ENCODE measurements at places on chromosomes 12 and 14.

DNA sequence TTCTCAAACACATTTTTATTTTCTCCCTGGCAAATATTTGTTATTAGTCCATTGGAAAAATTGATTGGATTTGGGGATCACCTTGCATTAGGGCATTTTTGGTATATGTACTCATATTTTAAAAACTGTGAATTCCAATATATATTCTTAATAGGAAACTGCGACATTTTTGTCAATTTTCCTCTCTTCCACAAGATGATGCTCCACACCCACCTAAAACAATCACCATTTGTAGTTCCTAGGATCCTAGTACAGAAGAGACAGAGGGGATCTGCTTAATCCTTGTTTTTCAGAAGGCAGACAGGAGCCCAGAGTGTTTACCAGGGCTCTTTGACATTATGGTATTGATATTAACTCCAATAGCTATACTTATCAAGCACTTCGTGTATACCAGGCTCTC lies 22.8 kb upstream of the OASL start:
- no peak for DNase-seq

- DNase-seq, result no peak
These were observed 266.9 kb downstream of the RASSF9 start for GRCh38 chr12:85569261-85569660.

- DNase-seq, result no peak
These were observed 9.7 kb downstream of the MPHOSPH9 start for GRCh38 chr12:123223241-123223668.

- no peak for DNase-seq
These were observed 211.6 kb downstream of the FBXL14 start for GRCh38 chr12:1382826-1383225.

GRCh38 chr12:102202556-102202955 lies 4.9 kb upstream of the PMCH start:
- no peak for DNase-seq

- no peak for DNase-seq
These were observed 26.9 kb upstream of the PTGDR start for GRCh38 chr14:52240623-52241022.

DNA sequence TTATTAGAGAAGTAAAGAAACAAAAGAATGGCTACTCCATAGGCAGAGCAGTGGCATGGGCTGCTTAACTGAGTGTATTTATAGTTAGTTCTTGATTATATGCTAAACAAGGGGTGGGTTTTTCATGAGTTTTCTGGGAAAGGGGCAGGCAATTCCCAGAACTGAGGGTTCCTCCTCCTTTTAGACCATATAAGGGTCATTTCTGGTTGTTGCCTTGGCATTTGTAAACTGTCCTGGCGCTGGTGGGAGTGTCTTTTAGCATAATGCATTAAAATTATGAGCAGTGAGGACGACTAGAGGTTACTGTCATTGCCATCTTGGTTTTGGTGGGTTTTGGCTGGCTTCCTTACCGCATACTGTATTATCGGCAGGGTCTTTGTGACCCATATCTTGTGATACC lies 40.1 kb downstream of the CCDC60 start:
- no peak for DNase-seq

DNA sequence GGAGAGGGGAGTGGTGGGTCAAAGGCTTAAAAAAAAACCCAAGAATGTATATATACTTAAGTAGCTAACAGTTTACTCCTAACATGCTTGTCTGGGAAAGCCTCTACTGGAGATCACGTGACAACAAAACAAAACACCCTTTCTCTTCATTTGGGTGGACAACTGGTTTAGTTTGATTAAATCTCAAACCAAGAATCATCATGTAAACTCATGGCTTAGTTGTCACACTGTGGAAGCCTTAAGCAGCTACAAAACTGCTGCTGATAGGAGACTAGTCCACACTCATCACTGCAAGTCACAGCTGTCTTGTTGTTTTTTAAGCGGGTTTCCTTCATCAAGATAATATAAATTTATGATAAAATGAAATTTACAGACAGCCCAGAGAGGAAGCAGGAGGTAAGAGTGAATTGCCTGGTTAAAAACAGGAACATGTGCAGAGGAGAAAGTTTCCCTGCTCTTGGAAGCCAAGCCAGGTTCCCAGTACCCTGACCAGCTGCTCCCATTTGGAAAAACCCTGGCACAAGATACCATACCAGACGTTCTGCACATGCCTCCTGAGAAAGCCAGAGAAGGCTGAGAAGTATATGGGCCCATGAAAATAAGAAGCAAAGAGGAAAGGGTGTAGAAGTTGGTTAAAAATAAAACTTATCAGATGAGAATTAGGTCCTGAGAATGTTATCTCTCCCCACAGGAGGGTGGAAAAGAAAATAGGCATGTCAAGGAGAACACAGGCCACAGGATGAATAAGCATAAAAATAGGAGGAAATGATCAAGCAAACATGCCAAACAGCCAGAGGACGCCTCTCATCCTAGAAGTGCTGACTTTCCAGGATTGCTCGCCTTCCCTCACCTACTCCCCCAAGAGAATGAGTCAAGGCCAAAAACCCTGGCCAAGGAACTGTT lies 34.0 kb downstream of the EGLN3 start:
- no peak for DNase-seq

GRCh38 chr12:45938566-45938965 lies 51.8 kb downstream of the SCAF11 start:
- no peak for DNase-seq

- DNase-seq, result no peak
These were observed 458.8 kb downstream of the GLT1D1 start for GRCh38 chr12:129312048-129312447.

DNA sequence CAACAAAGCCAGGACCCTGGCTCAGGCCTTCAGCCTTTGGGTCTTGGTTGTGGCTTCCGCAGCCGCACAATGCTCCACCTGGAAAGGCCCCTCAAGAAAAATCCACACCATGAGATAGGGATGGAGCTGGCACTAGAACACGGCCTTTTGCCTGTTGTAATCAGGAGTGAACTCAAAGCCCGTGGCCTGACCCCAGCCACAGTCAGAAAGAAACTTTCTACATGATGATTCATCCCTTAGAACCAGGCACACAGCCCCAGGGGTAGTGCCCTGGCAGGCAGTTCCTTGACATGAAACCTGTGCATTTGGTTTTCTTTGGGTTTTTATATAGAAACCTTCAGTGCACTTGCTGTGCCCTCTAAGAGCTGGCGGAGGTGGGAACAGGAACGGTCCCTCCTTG lies 5.1 kb downstream of the CLMN start:
- DNase-seq, result no peak

- no peak for DNase-seq
These were observed 191.8 kb downstream of the C12orf75 start for GRCh38 chr12:105522166-105522825.

- no peak for DNase-seq
These were observed 6.0 kb downstream of the CCDC60 start for GRCh38 chr12:119340578-119340977.

DNA sequence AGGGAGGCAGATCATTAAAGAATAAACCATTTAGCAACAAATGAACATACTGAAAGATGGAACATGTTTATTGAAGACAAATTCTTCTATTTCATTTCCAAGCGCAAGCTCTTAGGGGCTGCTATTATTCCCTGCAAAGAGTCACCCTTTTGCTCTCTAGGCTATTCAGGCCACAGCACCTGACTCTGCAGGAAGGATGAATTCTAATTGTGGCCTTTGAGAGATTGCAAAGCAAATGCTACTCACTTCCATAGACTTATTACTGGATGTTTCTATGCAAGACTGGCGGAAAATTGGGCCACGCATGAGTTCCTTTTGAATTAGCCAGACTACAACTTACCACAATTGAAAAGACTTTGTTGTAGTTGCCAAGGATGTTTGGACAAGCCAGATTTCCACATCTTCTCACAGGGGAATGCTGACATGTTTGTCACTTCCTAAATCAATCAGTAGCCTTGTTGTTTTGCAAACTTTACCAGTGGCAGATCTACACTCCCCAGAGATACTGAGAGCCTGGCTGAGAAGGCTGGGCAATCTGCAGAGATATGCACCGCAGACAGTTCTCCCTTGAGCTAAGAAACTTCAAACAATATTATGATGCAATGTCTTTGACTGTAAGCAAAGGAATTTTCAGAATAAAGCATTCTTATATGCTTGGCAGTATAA lies 334.3 kb upstream of the SYT1 start:
- DNase-seq, result no peak

DNA sequence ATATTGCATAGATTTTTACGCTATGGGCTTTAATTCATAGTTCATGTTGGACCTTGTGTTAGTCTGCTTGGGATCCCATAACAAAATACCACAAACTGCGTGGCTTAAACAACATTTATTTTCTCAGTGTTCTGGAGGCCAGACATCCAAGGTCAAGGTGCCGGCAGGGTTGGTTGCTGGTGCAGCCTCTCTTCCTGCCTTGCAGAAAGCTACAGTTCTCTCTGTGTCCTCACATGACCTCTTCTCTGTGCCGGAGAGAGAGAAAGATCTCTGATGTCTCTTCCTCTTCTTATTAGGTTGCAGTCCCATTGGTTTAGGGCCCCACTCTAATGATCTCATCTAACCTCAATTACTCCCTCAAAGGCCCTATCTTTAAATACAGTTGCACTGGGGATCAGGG lies 170.5 kb downstream of the IPO8 start:
- no peak for DNase-seq

DNA sequence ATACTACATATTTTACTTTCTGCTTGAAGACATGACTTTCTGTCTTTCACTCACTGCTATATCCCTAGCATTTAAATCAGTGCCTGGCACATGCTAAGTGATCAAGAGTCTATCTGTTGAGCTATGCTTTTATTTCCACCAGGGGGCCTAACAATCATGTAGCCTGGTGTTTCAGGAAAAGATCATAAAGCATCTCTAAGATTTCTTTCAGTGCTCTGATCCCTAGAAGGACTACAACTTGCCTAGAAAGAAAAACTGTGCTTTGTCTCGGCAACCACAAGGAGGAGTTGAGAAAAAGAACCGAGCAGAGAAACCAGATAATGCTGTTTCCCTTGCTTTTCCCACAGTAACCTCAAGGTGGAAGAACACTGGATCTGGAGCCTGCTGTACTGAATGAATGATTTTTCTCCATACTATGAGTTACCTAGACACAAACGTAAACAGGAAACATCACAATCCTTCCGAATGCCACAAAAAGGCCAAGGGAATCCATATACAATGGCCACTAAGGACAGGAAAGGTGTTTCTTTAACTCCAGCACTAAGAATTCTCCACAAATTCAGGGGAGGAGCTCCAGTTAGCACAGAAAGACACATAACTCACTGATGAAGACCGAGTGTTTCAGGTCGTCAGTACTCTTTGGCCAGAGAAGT lies 1.2 kb downstream of the CRY1 start:
- DNase-seq, result peak; percentile 88

- DNase-seq, result no peak
These were observed 11.6 kb downstream of the SIX1 start for GRCh38 chr14:60637479-60638315.

DNA sequence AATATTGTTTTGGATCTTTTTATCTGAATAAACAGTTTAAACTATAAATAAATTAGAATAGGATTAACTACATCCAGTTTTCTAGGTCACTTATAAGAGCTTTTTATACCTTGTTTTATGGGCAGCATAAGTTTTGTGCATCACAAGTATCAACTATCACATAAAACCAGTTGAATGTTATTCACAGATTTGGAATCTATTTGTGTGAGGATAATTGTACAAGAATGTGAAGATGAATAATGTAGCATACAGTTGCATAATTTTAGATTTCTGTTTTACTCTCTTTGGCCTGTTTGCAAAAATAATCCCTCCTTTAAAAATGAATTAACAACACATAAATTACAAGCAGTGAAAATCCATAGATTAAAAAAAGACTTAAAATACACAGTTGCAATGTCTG lies 88.8 kb downstream of the SCFD1 start:
- no peak for DNase-seq

- no peak for DNase-seq
These were observed 344.9 kb upstream of the STXBP6 start for GRCh38 chr14:25394791-25395391.

DNA sequence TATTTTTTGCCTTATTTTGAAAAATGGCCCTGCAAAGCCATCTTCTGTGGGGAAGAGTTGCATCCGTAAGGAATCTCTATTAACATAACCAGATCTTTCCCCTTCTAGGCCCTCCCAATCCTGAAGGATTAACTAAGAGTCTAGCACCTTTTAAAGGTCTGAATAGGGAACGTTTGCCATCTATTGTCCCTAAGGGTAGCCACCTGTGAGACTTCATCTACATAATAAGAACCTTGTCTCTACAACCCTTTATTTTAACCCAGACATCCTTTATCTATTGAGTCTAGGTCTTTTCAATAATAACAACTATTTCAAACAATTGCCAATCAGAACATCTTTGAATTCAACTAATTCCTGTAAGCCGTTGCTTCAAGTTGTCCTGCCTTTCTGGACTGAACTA lies 4.4 kb downstream of the EDDM3B start:
- DNase-seq, result no peak

GRCh38 chr14:28876572-28876945 lies 110.0 kb downstream of the FOXG1 start:
- no peak for DNase-seq

DNA sequence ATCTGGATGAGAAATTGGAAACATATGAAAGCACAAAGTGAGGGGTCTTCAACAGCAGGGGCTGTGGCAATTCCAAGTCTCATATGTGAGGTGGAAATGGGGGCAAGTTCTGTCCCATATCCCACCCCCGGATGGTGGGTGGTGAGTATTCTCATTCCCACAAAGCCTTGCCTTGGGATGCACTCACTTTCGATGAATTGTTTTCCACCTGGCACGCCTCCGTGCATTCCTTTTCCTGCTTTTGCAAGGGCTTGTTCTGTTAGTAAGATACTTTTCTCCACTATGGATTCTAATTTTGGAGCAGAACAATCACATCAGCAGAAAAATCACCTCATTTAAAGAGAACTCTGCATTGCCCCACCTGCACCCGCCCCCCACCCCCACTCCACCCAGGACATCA lies 3.1 kb downstream of the LACRT start:
- DNase-seq, result no peak
